ENCODE measurements at places on chromosomes 12 and 14.

DNA sequence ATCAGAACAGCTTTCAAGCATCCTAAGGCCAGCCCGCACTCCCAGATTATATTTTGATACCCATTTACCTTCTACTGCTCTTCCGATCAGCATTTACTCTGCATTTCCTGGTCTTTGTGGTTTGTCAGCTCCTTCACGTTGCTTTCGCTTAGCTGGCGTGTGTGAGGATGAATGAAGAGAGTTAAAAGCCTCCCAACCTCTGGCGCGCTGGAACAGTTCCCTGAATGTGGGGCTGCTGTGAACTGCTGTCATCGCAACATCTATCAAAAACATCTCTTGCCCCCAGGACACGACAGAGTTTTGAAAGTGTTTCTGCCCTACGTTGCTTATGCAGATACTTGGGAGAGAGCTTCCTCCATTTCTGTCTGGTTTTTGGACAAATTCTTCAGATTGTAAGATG, 129.2 kb downstream of the KCNA5 start:
- no peak for DNase-seq

- no peak for DNase-seq
Measured at GRCh38 chr12:132423820-132424645, 65.9 kb upstream of the FBRSL1 start.

DNA sequence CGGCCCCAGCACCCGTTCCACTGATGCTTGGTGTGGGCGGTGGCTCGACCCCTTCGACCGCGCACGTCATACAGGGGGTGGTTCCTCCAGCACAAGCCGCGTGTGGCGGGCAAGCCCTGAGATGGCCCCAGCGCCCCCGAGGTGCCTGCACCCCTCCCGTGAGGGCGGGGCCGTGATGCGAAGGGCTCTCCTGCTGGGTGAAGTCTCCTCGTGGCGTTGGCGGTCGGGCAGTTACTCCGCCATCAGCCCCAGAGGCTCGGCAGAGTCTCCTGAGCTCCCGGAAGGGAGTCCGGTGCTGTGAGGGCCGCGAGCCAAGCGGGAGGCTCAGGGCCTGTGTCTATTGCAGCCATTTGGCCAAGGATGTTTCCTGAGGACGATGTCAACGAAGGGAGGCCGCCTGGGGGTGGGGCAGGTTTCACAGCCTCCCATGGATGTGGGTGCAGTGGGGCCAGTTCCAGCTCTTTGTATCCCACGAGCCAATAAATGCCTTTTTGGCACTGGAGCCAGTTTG, 78.1 kb upstream of the GALNT9 start:
- DNase-seq: no peak

- no peak for DNase-seq
Measured at GRCh38 chr14:20377171-20377570, 33.7 kb downstream of the PARP2 start.

- no peak for DNase-seq
Measured at GRCh38 chr12:2618291-2618995, 176.3 kb upstream of the FKBP4 start.

DNA sequence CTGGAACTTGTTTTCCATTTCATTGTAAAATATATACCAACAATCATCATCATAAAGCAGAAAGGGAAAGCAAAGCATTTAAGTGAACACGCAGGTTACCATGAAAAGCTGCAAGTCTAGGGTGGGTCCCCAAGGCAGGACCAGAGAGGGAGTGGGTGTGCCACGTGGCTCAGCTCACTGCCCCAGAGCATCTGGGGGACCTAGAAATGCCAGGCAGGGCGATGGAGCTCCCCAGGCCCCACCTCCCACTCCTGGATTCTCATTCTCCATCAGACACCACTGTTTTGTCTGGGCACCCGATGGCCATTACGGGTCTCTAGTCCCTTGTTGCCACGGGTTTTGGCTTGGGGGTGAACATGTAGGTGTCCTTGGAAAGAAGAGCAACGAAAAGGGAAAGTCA, 34.7 kb downstream of the BCL11B start:
- DNase-seq: no peak

DNA sequence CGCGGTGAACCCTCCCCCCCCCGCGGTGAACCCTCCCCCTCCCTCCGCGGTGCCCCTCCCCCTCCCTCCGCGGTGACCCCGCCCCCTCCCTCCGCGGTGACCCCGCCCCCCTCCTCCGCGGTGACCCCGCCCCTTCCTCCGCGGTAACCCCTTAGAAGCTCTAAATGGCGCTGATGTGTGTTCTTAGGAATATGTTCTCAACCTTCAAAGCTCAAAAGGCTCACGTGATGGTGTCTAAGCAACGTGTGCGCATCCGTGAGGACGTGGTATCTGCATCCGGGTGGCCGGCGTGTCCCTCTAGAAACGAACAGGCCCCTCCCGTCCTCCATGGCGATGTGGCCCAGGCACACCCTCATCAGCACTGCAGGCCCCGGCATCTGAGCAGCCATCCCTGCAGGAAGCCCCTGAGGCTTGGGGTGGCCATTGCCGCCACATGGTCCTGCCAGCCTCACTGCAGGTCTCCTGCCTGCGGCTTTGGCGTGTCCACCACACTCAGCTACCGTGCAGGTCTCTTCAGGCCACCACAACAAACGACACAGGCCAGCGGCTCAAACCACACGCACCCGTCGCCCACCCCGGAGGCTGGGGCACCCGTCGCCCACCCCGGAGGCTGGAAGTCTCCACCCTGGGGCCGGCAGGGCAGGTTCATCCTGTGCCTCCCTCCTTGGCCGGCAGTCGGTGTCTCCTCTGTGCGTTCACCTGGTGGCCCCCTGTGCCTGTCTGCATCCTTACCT, 14.5 kb upstream of the FBRSL1 start:
- DNase-seq: no peak

- DNase-seq: peak; percentile 77
Measured at GRCh38 chr12:57093415-57094207, 4.7 kb downstream of the NAB2 start.

DNA sequence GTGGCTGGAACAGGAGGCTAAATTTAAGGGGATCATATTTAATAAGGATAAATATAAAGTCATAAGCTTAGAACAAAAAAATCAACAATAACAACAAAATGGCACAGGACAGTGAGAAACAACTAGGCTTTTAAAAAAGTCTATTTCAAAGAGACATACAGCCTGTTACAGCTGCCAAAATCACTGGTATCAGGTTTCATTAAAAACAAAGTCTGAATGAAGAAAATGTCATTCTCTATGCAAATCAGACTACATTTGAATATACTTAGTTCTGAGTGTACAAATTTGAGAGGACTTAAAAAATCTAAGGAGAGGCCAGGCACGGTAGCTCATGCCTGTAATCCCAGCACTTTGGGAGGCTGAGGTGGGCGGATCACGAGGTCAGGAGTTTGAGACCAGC, 44.0 kb downstream of the TFCP2 start:
- DNase-seq: no peak

GRCh38 chr14:104678346-104678745, 11.1 kb upstream of the INF2 start:
- DNase-seq: no peak

DNA sequence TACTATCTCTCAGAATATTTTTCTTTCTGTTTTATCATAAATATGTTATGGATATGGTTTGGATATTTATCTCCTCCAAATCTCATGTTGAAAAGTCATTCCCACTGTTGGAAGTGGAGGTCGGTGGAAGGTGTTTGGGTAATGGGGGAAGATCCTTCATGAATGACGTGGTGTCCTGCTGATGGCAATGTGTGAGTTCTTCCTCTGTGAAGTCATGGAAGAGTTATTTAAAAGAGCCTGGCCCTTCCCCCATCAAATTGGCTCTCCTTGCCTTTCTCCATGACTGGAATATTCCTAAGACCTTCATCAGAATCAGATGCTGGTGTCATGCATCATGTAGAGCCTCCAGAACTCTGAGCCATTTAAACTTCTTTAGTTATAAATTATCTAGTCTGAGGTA, 1291.6 kb downstream of the FSCB start:
- no peak for DNase-seq

- DNase-seq: no peak
Measured at GRCh38 chr14:23895480-23895879, 58.1 kb upstream of the DHRS4 start.

- no peak for DNase-seq
Measured at GRCh38 chr12:112236786-112237185, 111.4 kb downstream of the TRAFD1 start.

- no peak for DNase-seq
Measured at GRCh38 chr14:89910691-89911009, 43.9 kb downstream of the EFCAB11 start.

DNA sequence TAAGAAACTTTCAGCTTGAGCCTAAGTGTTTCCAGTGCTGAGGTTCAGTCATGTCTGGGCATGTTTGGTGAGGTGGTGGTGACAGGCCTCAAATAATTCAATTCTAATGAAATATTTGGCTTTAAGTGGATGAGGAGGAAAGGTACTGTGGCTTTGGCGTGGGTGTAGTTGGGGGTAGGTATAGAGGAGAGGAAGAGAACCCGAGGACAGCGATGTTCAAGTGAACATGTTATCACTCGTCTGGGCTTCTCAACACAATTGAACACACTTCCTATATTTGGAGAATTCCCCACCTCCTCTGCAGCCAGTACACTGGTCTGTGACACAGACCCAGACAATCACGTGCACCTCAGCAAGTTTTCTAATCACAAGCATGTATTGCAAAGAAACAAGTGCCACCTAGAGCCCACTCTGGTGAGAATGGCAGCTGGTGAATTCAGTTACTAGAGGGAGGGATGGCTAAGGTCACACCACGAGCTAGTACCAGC, 53.0 kb downstream of the IFNG-AS1 start:
- peak; percentile 23 for DNase-seq

DNA sequence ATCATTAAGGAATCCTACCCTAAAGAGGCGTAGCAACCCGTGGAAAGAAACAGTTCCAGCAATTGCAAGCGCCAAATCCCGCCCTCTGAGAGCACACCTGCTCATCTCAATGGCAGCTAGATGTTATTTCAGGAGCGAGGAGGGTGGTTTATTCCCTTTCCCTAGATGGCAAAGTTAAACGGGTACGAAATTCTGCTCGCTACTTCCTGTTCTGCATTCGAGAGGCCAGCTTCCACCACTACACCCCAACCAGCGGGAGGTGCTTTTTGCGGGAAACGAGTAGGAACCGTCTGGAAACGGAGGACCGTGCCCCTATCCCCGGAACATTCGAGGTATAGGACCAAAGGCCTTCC, 536 bp downstream of the VPS29 start:
- DNase-seq: peak; percentile 42

- DNase-seq: no peak
Measured at GRCh38 chr14:36675581-36675980, 13.9 kb downstream of the PAX9 start.

GRCh38 chr12:6946033-6946919, 2.5 kb downstream of the C12orf57 start:
- peak; percentile 76 for DNase-seq

GRCh38 chr12:39383114-39383513, 59.8 kb downstream of the KIF21A start:
- DNase-seq: no peak

DNA sequence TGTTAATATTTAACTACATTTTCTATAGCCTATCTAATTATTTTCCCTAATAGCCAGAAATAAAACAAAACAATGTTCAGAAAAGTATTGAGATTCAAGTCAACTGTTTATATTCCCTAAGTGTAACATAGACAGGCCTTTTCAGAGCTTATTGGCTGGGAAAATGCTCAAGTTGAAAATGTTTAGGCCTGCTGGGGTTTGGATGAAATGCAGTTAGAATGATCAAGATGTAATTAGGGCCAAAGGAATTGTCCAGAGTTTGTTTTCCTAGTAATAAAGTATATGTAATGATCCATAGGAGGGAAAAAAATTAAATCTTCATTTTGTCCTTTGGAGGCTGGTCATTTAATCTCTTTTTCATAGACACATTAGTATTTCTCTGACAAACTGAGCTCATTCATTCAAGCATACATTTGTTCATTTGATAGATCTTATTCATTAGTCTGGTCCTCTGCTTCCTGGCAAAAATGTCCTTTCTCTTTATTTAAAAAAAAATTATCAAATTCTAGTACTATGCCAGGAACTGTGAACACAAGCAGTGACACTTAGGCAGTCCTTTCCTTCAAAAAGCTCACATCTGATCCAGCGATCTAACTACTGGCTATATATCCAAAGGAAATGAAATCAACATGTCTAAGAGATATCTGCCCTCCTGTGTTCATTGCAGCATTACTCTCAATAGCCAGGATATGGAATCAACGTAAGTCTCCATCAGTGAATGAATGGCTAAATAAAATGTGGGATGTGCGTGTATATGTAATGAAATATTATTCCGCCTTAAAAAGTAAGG, 40.1 kb upstream of the NEDD1 start:
- no peak for DNase-seq

- DNase-seq: no peak
Measured at GRCh38 chr12:40993158-40993557, 195.0 kb upstream of the PDZRN4 start.

GRCh38 chr12:54216797-54217661, 28.2 kb upstream of the SMUG1 start:
- DNase-seq: peak; percentile 80

DNA sequence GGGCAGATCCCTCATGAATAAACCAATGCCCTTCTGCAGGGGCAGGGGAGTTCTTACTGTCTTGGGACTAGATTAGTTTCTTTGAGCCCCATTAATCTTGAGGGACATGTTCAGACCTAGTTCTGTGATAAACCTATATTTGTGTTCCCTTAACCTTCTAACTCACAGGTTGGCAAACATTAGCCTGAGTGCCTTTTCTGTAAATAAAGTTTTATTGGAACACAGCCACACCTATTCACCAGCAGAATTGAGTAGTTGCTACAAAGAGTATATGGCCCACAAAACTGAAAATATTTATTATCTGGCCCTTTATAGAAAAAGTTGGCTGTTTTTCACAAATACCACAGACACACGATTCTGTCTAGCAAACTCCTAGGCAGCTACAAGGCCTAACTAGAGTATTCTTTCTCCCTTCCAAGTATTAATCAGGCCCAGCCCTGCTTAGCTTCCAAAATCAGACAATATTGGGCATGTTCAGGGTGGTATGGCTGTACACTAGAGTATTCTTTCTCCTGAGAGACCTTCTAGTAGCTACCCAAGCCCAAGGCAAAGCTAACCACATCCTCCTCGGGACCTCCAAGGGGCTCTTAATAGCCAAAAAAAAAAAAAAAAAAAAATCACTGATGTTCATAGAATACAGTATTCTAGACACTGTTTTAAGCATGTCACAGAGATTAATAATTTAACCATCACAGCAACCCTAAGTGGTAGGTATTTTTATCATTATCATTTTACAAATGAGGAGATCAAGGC, 199.3 kb upstream of the PWP1 start:
- DNase-seq: no peak

DNA sequence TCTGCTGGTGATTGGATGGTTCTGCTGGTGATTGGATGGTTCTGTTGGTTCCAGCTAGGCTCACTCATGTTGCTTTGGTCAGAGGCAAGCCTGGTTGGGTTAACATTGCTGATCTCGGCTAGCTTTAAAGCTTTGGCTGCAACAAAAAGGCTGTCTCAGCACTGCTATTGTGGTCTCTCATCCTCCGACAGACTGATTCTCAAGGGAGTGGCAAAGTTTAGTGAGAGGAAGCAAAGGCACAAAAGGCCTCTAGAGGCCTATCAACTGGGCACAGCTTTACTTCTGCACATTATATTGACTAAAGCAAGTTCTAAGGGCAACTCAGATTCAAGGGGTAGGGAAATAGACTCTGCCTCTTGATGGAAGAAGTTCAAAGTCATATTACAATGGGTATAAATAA, 84.7 kb upstream of the LGR5 start:
- DNase-seq: no peak
